ENCODE measurements at places on chromosomes 7 and 10. TPM values are rescaled to one million over a fixed set of nuclear protein-coding genes. Genes with fewer than 3 reads are reported as not detected.

DNA sequence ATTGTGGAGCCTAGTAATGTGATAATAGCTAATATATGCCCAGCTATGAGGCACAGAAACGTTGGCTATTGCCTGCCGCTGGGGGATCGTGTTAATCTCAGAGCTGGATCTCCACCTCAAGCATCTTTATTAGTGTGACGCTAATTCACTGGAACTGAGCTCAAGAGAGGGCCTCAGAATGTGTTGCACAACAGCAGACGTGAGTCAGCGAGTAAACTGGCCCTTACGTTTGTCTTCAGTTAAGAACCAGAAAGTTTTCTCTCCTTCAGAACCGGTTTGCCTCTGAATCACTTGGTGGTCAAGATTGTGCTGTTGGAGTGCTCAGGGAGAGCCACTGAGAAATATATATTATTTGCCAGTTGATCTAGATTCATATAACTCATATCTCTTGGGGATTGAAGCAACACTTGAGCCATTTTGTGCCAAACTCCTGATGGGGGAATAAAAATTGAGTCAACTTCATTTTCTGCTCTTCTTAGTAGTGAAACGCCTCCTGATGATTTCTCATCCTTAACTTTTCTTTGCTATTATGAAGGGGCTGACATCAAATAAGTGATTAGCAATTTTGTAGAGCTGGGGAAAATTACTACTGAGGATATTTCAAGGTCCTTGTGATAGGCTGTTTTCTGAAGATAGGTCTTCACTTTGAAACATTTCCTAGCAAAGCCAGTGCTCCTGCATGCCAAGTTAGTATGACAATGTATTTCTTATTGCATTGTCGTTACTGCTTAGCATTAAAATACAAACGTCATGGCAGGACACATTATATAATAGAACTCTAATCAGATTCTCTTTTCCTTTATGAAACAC, 22.3 kb downstream of the BZW2 start:
- peak; percentile 91 for DNase-seq

- DNase-seq: no peak
Measured at GRCh38 chr10:95276367-95277200, 14.2 kb downstream of the PDLIM1 start.

DNA sequence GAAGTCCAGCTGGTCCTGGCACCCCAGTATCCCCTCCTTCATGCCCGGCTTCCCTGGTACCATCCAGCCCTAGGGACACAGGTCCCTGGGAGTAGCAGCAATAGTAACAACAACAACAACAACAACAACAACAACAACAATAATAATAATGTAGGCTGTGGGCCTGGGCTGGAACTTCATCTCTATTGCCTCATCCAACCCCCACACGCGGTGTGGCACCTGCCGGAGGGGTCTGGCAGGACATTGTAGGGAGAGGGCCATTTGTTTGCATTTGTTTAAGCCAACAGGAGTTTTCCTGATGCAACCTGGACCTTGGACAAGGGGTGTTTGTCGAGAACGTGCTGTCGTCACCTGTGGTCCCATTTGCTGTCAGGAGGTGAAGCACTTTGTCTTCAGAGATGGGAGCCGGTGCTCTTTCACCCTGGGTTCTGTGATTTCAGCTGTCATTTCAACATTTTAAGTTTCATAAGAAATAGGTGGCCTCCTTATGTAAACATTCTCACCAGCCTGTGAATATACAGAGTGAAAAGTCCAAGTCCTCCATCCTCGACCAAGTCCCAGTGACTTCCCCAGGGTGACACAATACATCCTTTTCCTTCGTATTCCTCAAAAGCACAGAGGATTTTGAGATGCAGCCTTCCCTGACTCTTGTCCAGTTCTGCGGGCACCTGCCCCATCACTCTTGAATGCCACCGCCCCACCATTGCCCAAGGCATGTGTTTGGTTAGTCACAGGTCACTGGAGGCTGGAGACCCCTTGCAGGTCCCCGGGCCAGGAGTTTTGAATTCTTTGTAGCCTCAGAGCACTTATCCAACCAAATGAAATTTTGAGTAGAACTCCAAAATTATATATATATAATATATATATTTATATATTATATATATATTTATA, 9.2 kb downstream of the LHPP start:
- no peak for DNase-seq

DNA sequence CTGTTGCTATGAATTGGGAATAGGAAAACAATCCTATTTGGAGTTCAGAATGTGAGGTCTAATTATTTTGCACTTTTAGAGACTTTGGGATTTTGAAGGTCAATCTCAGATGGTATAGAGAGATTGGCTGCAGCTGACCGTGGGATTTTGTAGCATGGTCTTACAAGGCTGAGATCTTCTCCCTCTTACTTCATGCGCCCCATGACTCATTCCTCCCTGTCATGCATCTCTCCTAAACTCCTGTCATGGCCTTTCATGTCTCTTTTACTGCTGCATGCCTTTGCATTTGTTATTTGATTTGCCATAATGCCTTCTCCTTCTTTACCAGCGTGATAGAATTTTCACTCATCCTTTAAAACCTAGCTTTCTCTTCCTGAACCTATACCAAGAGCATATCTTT, 133.1 kb downstream of the BBS9 start:
- peak; percentile 13 for DNase-seq

- peak; percentile 15 for DNase-seq
Measured at GRCh38 chr10:12750526-12751201, 250.8 kb downstream of the CCDC3 start.

DNA sequence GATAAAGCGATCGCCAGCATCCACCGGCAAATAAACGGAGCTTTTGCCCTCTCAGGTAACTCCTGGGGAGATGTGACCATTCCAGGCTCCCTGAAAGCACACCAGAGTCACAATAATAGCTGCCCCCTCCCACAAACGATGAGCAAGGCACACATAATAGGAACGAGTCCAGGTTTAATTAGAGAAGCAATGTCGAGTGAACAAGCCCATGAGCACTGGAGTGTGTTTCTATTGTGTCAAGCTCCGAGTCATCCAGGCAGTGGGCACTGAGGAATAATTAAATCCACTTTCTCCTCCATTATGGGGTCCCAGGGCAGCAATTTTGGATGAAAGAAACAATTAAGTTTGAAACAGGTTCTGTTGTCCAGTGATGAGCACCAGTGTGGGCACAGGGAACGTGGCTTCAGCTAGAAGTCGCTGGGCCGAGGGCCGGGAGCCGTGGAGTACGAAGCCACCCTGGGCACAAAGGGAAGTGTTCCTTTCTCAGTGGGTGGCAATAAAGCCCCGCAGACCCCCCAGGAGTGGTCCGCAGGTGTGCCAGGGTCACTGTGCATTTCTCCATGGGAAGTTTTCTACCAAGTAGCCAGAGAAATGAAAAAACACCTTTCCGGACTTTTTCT, 12.0 kb downstream of the PNLIPRP2 start:
- DNase-seq: no peak

DNA sequence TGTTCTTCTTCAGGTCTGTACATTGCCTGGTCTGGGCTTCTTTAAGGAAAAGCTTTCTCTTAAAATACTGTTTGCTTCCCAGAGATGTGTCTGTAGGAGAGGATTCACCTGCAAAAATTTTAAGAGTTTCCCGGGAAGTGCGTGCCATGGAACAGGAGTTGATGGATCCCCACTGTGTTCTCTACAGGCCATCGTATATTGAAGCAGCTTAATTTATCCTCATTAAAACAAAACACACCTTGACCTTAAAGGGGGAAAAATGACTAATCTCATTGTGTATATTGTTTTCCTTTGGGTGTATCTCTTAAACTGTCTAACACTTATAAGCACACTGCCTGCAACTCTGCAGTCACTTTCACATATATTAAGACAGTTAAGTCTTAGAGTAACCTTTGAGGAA, 111.4 kb downstream of the ST7 start:
- no peak for DNase-seq

DNA sequence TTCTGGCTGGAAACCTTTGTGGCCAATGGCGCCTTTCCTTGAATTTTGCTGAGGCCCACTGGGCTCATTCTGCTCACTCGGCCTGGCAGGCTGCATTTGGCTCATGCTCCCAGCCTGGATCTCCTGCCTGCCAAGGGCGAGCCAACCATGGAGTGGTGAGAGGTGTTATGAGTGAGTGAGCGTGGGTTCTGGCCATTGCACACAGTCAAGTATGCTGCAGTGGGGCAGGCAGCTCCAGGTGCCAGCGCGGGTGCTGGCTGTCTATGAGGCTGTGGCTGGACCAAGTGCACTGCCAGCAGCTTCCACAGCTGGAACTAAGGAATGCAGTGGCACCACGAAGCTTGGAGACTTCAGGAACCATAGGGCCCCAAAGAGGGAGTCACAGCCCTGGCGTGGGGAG, 42.2 kb upstream of the TUBB8 start:
- DNase-seq: no peak

DNA sequence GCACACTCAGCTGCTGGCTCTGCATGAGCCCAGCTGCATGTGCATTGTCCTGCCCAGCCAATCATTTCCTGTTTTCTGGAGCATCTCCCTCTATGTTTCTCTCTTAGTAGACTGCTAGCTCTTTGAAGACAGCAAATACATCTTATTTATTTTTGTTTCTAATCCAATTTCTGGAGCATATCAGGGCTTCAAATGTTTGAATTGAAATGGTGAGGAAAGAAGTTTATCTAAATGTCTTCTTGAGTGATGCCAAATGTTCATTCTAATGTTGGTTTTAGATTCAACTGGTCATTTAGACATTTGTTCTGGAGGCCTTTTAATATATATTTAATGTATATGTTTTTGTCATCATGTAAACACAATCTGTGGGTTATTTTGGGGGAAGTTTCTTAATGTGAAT, 141.9 kb downstream of the DNAJB9 start:
- peak; percentile 12 for DNase-seq

- peak; percentile 22 for DNase-seq
Measured at GRCh38 chr10:125984346-125984745, 88.0 kb downstream of the FANK1 start.

- DNase-seq: peak; percentile 51
Measured at GRCh38 chr10:70596860-70597809, 5.4 kb downstream of the PRF1 start.

DNA sequence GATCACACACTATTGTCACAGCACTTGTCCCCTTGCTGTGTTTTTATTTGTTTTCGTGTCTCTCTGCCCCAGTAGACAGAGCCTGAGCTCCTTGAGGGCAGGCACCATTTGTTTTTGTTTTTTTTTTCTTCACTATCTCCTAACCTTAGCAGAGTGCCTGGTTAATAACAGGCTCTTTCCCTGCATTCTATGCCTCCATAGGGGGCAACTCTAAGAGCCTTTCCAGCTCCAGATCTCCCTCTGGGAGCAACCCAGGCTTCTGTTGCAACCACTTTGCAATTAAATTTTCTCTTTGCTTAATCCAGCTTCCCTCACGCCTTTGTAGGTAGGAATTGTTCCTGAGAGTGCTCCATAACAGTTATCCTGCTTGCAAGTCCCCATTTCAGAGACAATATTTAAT, 148.4 kb downstream of the PLXDC2 start:
- DNase-seq: no peak

DNA sequence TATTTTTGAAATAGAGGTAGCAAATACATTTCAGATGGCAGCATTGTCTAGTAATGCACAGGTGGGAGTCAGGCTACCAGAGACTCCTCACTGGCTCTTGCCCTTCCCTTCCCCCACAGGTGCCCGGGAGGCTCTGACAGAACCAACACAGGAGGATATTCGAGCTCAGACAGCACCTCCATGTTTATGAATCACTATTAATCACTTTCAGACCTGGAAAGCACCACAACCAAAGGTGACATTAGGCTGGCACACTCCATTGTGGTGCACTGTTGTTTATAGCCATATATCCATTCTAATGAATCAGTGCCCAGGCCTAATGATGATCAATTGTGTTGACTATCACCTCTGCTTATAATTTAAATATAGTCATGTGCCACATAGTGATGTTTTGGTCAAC, 107.8 kb upstream of the NAMPT start:
- DNase-seq: no peak

GRCh38 chr10:58385784-58386112, 538 bp downstream of the TFAM start:
- peak; percentile 35 for DNase-seq

DNA sequence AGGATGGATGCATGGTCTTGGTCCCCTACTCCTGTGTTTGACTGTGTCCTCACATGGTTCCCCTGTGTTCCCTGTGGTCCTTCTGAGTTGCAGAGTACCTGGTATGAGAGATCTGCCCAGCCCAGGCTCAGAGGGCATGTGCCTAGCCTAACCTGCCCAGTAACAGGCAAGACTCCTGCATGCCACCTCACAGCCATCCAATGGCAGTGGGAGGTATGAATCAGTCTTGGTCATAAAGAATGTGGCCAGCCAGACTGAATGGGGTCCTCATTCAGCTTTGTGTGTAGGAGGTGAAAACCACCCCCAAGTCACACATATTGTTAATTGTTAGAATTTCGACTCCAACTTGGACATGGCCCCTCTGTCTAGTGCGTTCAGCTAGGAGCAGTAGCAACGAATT, 17.2 kb upstream of the GPR158 start:
- no peak for DNase-seq

GRCh38 chr10:70784016-70784415, 1.2 kb downstream of the TBATA start:
- DNase-seq: no peak

DNA sequence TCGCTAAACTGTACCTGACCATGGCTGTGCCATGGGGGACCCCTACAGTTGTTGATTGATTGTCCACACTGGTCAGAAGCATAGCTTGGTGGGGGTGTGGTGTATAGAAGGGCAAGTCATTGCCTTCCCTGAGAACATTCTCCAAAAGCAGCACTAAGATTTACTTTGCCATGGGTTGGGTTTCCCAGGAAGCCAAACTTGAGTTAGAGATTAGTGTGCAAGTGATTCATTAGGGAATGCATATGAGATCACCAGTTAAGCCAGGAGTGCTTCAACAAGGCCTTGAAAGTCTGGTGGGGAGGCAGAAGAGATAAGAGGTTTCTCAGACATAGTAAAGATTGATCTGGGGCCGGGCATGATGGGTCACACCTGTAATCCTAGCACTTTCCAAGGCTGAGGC, 21.4 kb upstream of the TPST1 start:
- peak; percentile 92 for DNase-seq

- DNase-seq: no peak
Measured at GRCh38 chr7:149719050-149719899, 54.1 kb downstream of the ZNF467 start.

DNA sequence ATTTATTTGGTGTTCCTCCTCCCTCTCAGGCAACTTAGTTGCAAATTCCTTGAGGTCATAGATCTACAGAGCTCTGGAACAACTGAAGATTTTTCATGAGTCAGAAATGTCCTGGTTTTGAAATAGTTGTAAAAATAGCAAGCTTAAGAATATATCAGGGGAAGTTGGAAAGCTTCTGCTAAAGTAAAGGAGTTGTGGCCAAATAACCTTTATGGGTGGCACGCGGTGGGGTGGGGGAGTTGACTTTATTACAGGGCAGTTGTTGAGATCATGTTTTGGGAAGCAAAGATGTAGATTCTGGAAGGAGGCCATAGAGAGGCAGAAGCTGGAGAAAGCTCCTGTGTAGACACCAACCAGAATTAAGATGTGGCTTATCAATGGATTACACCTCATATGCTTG, 326.0 kb upstream of the MTPN start:
- peak; percentile 70 for DNase-seq

POMZP3 gene
- 2.2 TPM for total RNA-seq

OR2A12 gene
- total RNA-seq: 6.5 TPM

CTAGE15 gene
- not detected for total RNA-seq

KLHL7 gene
- total RNA-seq: 18.1 TPM

ADCYAP1R1 gene
- total RNA-seq: 0.48 TPM

AKR1D1 gene
- total RNA-seq: 65.2 TPM

Data from umbilical cord (tissue), 2 donors.